Activated CD4-positive, alpha-beta T cell treated with anti-CD3 and anti-CD28 coated beads for 36 hours (primary cell): ENCODE measurements at places on chromosomes 6 and 20.

DNA sequence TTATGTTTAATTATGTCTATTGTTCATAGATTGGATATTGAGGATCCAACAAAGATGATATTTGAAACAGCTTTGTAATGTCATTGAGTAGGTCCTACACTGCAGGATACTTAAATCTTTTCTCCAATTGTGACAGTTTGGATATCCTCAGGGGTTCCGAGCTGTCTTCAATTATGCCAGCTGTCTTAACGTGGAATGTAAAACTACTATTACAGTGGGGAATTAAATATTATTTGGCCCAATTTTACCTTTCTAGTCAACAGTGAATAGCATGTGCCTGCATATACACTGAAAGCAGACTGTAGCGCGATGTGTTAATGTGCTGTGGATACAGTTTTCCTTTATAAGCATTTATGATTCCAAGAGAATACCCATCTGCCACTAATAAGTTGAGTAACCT is 156.9 kb downstream of the GRIK2 start:
- no peak for DNase-seq

DNA sequence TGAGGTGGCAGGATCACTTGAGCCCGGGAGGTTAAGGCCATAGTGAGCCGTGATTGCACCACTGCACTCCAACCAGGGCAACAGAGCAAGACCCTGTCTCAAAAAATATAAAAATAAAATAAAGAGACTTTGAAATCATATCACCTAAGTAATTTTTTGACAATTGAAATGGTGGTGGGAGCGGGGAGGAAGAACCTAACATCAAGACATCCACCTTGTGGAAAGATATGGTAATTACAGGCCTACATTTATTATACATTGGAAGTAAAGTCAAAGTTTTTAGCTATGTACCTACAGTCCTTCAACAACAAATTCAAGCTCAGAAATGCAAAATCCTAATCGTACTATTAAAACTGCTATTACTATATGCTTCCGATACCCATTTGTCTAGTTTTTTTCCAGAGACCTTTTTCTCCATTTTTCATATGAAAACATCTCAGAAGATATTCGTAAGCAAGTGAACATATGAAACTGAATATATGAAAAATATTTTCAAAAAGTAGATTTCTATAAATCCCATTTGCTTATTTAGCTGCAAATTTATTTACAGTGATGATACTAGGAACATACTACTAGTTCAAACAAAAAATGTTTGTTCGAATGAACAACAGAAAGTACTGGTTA is 83.3 kb downstream of the SYCP2 start:
- DNase-seq = no peak

DNA sequence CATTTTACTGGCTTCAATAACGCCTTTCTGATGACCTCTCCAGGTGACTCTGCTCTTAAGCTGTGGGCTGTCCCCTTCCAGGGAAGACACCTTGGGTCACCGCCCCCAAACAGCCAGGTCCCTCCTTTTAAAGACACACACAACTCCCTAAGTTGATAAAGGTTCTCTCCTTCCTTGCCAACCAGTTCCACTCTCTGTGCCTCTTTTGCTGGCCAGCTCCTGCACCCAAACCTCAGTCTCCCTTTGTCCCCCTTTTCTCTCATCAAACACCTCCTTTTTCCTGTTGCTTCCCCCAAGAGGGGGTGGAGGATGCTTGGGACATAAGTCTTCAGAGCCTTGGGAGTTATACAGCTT is 1.0 kb downstream of the NCOA6 start:
- DNase-seq = peak; percentile 88

- no peak for DNase-seq
These were observed 180.0 kb downstream of the GJA10 start for GRCh38 chr6:90074161-90074850.

DNA sequence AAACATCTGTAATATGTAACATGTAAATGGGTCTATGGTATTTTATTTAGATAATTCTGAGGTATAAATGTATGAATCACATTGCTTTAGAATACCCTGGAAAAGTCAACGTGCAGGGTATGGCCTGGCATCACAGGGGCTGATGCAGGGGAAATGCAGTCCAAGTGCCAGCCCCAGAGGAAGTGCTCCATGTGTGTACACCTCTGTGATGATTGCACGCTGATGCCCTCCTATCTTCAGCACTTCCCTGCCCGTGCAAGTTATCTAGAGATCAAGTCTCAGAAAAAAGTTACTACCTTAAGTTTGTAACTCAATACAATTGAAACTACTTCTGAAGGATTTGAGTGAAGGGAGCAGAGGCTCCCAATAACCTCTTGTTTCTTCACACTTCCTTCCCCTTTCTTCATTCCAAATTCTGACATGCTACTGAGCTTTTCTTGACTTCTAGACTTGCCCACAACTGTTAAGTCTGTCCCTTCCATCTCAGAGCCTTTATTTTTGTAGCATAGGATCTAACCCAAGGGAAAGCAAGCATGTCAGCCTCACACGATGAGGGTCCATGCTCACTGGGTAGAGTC is 2.2 kb downstream of the SMLR1 start:
- DNase-seq = no peak
